ENCODE measurements at places on chromosomes 6 and 20.

DNA sequence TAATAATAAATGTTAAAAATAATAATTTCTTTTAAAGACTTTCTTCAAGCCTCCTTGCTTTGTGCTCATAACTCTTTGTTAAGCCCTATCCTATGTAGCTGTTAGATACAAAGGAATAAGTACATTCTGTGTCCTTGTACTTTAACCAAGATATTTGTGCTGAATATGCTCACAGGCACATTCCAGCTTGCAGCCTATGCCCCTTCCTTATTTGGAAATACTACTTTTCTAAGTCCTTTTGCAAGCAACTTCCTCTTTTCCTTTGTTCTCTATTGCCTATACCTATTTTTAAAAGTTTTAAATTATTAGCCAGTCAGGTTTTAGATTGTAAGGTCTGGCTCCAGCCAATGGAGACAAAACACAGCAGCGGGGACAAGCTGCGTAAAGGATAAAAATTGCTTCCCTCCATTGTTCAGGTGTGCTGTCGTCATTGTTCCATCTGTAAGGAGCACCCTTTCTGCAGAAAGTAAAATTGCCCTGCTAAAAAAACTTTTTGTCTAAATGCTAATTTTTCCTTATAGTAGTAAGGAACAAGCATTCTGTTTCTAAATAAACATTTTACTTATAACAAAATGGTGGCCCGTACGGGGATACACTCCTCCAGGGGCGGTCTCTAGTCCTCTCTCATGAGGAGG is 80.2 kb downstream of the SYTL3 start:
- no peak for DNase-seq

DNA sequence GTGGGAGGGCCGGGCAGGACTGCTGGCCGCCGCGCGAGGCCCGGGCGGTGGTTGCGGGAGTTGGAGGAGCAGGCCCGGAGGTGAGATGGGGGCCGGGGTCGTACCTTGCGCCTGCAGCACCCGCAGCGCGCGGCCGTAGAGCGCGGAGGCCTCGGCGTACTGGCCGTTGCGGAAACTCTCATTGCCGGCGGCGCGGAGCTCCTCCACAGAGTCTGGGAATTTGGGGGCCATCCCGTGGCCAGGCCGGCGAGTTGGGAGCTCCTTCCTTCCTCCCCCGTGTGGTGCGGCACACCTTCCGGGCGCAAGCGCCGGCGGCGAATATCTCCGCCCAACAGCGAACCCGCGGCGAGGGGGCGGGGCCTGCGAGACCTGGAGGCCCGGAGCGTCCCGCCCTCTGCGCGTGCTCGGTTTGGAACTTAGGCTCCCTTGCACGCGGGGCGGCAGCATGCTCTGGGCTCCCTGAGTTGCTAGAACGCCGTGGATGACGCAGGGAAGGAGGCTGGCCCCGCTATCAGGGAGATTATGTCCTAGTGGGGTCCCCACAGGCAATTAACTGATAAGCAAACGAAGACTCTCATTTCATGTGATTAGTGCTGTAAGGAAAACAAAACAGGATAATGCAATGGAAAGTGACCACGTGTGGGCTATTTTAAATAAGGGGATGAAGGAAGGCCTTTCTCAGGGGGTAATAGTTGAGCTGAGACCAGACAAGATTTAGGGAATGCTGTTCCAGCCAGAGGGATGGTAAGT is at the start of gene TOMM34:
Gene TOMM34, minus strand, starts transcription at position 295 of the 750 bp plus-strand sequence. Its CDS starts 64 bp downstream, at position 231.
- DNase-seq, result peak; percentile 97

DNA sequence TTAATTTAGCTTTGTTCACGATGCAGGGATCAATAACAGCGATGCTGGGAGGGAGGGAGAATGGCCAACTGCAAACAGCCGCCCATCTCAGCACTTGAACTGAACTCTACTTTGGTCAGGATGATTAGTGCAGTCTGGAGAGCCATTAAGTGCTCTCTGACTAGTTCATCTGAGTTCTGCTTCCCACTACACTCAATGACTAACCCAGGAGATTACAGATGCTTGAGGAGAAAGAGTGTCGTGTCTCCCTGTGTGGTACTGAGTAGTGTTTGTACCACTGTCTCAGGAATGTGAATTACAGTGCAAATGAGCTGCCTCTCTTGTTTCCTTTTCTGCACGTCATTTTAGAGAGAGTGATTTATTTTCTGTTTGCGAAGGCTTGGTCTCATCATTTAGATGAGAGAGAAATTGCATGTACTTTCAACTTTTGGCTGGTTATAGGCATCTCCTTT is 23.5 kb downstream of the CARMIL1 start:
- DNase-seq, result peak; percentile 18

DNA sequence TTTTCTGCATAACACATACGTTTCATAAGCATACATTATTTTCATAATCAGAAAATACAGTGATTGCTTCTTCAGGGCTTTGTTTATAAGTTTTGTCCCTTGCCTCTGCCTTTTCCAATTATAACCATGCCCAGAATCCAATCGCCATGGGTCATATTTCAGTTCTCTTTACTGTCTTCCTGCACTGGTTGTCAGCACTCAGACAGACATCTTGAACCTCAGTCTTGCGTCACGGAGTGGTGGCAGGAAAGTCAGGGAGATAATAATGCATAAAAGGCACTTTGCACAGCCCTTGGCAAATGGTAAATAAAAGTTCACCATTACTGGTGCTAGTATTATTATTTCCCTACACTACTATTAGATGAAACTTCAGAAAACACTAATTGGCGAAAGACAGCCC is 7.2 kb downstream of the KIF16B start:
- DNase-seq, result no peak

DNA sequence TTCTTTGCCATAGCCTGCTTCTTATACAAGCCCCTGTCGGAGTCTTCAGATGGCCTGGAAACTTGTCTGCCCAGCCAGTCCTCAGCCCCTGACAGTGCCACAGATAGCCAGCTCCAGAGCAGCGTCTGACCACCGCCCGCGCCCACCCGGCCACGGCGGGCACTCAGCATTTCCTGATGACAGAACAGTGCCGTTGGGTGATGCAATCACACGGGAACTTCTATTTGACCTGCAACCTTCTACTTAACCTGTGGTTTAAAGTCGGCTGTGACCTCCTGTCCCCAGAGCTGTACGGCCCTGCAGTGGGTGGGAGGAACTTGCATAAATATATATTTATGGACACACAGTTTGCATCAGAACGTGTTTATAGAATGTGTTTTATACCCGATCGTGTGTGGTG is 29.5 kb downstream of the SLCO4A1 start:
- no peak for DNase-seq

GRCh38 chr6:13908955-13909381 is 15.8 kb upstream of the RNF182 start:
- DNase-seq, result peak; percentile 44

GRCh38 chr20:24691901-24692351 is 222.5 kb downstream of the SYNDIG1 start:
- peak; percentile 0 for DNase-seq

DNA sequence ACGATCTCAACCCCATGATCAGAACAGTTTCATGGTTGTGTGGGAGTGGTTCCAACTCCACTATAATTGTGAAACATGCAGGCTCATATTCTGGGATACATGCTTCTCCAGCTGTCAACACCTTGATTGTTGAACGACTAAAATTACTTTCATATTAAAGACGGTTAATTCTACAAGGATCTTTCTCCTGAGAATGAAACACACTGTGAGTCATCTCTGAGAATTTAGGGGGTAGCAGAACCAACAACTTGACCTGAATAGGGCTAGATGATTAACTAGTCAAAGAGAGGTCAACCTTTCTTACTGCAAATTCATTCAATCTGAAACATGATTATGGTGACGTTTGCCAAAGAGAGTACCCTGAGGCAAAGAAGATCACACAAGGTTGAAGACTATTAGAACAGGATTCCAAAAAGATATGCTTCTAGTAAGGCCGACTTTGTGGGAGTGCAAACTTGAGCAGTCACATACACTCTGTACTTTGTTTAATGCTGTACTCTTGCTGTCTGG is 175.2 kb upstream of the CITED2 start:
- DNase-seq, result no peak

- peak; percentile 24 for DNase-seq
Measured at GRCh38 chr6:165900970-165901369, 237.9 kb upstream of the PDE10A start.

- DNase-seq, result no peak
Measured at GRCh38 chr6:39476151-39476550, 153.6 kb upstream of the KCNK16 start.

DNA sequence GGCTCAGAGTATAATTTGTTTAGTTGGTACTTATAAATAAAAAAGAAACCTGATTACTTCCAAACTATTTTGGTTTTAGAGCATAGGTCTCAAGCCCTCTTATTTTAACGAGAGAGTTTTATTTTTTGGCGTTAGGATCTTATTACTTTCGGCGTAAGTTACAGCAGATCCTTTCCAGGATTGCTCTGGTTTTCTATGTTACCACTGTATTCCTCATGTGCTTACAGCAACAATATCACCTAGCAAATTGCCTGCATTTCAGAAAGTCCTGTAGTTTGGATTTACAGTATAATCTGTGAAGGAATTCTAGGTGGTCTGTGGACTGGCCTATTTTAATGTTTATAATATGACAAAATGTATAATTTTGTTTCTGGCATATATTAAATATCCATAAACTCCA is 54.1 kb downstream of the TRMT11 start:
- no peak for DNase-seq

DNA sequence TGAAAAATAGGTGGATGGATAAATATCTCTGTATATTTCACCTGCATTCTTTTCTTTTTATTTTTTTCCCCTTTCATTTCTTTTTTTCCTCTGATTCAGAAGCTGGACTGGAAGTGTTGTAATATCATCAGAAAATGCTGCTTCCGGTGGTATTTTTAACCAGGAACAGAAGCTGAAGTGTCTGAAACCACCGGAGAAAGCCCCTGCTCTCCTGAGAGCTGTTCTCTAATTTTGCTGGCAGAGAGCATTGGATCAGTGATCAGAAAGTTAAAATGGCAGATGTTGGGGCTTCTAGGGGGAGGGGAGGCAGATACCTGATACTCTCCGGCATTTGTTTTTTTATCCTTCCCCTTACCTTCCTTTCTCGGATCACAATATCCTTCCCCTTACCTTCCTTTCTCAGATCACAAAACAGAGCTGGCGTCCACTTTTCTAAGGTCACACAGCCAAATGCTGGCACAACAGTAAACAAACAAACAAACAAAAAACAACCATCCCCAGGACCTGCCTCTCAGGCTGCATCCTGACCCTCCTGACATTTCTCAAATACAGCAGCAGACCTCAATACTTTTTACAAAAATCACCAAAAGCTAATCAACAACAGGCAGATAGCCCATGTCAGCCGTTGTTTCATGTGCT is 143.2 kb upstream of the ZNF217 start:
- no peak for DNase-seq

- DNase-seq, result peak; percentile 75
Measured at GRCh38 chr20:34129518-34130162, 17.6 kb upstream of the EIF2S2 start.

DNA sequence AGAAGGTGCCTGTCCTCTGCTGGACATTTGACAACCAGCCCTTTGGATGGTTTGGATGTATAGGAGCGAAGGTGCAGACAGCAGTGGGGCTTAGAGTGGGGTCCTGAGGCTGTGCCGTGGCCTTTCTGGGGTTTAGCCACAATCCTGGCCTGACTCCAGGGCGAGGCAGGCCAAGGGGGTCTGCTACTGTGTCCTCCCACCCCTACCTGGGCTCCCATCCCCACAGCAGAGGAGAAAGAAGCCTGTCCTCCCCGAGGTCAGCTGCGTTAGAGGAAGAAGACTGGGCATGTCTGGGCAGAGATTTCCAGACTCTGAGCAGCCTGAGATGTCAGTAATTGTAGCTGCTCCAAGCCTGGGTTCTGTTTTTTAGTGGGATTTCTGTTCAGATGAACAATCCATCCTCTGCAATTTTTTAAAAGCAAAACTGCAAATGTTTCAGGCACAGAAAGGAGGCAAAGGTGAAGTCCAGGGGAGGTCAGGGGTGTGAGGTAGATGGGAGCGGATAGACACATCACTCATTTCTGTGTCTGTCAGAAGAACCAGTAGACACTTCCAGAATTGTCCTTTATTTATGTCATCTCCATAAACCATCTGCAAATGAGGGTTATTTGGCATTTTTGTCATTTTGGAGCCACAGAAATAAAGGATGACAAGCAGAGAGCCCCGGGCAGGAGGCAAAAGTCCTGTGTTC is 1.3 kb upstream of the CDKN1A start:
- no peak for DNase-seq

GRCh38 chr20:37869334-37869861 is 33.5 kb upstream of the VSTM2L start:
- DNase-seq, result no peak

DNA sequence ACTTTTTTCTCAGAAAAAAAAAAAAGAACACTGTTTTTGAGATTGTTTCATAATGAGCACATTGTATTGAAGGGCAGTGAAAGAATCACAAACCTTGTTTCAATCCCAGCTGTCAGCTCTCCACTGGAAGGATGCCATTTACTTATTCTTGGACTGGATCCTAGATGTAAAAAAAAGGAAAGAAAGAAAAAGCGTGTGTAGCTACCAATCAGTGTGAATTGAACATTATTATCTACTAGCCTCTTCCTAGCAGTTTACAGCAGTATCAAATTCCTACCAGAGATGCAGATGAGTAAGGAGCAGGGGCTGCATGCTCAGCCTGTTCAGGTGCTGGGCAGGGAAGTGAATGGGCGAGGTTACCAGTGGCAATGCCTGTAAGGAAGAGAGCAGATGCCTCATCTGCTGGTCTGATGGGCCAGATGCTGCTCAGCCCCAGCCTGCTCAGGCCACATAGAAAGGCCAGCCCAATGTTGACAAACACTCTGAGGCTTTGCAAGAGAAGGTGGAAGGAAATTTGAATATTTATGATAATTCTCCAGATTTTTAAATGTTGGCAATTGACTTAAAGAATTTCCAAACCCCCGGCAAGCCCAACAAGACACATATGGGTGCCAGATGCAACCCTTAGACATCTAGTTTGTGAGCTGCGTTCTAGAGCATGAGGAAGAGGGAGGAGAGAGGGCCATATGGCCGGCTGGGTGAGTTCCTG is 189.5 kb downstream of the IBTK start:
- DNase-seq, result no peak

DNA sequence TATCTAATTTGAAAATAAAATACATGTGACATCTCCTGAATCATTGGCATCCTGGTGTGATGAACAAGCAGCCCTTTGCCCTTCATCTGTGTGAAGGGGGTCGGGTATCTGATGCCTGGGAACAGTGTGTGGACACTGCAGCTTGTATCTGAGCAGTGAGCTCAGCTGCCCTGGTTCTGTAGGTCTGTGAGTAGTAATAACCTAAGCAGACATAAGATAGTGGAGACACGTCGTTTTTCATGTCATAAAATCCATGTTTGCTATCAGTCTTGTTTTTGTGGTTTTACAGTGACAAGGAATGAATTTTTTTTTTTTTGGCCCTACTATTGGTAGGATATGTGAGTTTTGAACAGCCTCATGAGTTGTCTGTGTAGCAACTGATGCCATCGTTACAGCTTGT is 133.0 kb downstream of the JARID2 start:
- DNase-seq, result peak; percentile 32

DNA sequence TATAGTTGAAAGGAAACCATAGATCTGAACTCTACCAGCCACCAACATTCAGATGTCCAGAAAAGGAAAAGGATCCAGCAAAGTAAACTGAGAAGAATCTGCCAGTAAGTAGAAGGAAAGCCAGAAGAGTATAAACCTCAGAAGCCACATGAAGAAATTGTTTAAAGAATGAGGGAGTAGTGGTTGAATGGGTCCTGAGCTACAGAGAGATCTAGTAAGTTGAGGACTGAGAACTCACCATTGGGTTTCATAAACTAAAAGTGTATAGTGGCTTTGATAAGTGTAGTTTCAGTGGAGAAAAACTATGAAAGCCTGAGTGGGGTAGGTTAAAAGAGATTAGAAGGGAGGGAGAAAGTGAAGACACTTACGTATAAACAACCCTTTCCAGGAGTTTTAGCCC is 32.0 kb upstream of the SUMO4 start:
- DNase-seq, result no peak
